Activated CD4-positive, CD25-positive, alpha-beta regulatory T cell treated with anti-CD3 and anti-CD28 coated beads, Interleukin-2, amount 50 U/mL, for 16 hours (primary cell): ENCODE measurements at places on chromosomes 7 and 10.

- no peak for DNase-seq
Observed at GRCh38 chr7:92909686-92910475, 73.5 kb upstream of the CDK6 start.

- no peak for DNase-seq
Observed at GRCh38 chr7:121560267-121560990, 164.3 kb upstream of the FAM3C start.

DNA sequence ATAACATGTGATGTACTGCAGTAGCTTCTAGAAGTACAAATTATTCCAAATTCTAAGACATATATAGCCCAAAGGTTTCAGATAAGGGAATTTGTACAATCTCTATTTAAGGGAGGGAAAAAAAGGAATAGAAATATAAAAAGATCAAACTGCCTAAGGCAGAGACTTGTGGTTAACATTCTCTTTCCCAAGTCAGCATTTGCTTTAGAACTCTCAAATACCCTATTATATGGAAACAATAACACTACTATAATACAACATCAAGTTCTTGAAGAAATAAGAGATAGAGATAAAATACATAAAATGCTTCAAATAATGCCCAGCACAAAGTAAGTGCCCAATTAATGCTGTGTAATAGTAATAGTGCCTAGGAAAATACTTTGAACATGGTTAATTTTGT is 123.1 kb downstream of the CRPPA start:
- DNase-seq: no peak

- no peak for DNase-seq
Observed at GRCh38 chr10:87861566-87861952, 1.8 kb downstream of the KLLN start.

DNA sequence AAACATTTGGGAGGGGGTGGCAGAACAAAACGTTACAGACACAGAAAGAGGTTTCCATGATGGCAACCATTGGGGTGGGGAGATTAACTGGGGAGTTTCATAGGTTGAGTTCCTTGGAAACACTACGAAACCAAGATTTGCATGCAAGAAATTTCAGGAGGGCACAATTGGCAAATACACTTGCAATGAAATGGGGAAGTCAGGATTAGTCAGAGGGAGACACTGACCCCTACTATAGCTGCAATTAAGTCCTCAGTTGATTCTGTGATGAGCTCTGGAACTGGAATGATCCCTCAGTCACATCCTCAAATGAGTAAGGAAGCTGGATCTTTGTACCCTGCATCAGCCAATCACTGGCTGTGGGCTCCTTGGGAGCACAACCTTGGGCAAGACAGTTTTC is 22.1 kb downstream of the CPEB3 start:
- no peak for DNase-seq

- no peak for DNase-seq
Observed at GRCh38 chr7:98175260-98175940, 35.8 kb upstream of the BHLHA15 start.

- no peak for DNase-seq
Observed at GRCh38 chr7:35289376-35289775, 35.5 kb upstream of the TBX20 start.

GRCh38 chr10:130770018-130770630 is 541.4 kb downstream of the TCERG1L start:
- DNase-seq: no peak

GRCh38 chr10:113059371-113059780 is 109.3 kb downstream of the TCF7L2 start:
- no peak for DNase-seq

- DNase-seq: no peak
Observed at GRCh38 chr7:7175075-7175695, 7.2 kb upstream of the C1GALT1 start.

GRCh38 chr7:72217151-72217550 is 195.0 kb downstream of the CALN1 start:
- DNase-seq: no peak

DNA sequence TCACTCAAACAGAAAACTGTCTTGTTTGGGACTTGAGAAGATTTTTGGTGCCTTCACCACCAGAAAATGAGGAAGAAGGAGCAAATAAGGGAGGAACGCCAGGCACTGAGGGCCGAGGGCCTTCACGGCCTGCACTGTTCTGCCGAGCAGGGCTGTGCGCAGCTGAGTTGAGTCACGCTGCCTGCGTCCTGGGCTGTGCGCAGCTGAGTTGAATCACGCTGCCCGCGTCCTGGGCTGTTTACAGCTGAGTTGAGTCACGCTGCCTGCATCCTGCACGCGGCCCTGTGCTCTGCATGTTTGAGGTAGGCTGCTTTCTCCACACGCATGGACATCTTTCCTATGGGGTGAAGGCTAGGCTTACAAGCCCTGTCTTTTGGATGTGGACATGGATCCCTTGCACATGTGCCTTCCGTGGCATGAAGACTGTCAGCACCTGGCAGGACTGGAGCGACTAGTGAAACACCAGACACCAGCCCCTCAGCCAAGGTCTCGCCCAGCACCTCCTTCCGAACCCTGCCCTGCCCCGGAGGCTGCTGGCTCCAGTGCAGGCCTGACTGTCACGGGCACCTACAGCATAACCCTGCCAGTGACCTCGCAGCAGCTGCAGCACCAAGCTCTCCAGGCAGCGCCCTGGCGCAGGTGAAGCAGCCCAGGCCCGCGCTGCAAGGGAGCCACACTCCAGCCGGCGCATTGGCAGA is 96.7 kb downstream of the HTR5A start:
- no peak for DNase-seq

GRCh38 chr10:82572744-82573143 is 697.8 kb downstream of the NRG3 start:
- no peak for DNase-seq

- DNase-seq: no peak
Observed at GRCh38 chr10:82815680-82816079, 940.7 kb downstream of the NRG3 start.

GRCh38 chr7:6656413-6656812 is 19.3 kb downstream of the ZNF316 start:
- DNase-seq: no peak

DNA sequence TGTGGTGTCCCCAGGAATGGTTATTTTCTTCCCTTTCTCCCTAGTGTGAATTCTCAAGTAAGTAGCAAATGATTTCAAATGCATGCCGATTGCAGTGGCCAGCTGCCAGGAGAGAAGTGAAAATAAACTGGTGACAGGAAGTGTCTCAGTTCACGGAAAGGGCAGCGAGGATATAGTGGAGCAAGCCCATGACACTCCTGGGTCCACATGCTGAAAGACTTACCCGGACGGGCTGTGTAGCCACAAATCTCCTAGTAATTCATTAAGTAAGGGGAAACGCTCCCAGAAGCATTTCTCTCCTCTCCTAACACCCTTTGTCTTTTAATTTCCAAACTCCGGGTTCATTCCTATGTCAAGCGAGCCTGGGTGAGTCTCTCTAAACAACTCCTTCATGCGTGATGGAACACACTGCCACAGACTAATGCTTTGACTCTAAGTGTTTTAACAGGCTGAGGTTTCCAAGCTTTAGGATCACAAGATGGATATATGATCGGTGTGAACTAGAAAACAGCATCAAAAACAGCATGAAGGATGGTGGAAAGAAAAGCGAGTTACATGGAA is 125.6 kb downstream of the CYP26A1 start:
- no peak for DNase-seq

- DNase-seq: no peak
Observed at GRCh38 chr7:73338321-73338720, 10.4 kb downstream of the FKBP6 start.

GRCh38 chr7:19317461-19317860 is 172.2 kb upstream of the FERD3L start:
- DNase-seq: no peak

GRCh38 chr7:50396856-50397255 is 53.3 kb downstream of the FIGNL1 start:
- no peak for DNase-seq

DNA sequence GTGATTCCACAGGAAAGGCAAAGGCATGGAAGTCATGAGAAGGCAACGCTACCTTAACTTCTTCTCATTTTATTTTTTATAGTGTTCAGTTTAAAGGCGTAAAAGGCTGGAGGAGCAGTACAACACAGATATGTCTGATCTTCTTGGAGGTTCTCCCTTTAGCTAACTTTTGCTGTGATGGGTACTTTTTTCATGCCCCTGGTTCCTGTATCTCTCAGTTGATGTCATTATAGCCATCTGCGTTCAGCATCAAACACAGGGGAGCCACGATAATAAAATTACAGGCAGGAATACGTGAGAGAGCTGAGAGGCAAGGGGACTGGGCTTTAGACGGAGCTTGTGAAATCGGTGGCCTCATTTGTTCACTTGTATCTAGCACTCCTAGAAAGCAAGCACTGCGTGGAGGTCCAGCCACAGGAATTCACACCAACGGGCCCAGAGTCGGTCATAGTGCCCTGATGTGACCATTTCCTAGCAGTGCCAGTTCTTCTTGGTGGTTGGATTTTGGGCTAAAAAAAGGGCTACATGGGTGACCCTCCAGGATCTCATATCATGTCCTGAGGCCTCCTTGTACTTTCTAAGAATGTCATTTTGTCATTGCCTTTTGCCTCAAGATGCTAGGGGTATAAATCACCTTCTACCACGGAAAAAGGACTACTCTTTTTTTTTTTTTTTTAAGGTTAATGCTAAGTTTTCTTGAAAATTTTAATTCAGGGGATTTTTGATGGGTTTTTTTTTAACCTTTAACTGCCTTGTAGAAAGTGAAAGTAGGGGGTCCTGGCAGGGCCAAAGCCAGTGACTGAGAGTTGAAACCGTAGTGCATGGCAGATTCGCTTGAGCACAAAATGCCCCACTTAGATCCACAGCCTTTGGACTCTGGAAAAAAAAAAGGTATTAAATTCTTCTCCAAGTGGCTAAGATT is 191.5 kb downstream of the CELF2 start:
- no peak for DNase-seq

DNA sequence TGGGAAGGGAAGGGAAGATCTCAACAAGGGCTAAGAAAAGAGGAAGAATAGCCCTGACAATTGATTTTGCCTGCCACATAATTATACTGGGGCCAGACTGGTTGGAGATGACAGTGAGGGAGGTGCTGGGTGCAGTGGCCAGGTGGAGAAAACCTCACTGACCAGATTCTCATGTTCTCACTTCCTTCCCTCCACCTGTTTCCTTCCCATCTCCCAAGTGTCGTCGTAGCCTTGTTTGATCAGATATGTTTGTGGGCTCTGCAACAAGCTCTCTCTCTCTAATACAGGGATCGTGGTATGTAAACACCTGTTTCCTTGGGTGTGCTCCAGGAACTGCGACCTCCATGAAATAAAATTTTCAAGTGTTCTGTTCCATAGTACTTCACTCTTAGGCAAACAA is 60.2 kb downstream of the VCL start:
- DNase-seq: no peak
